Non-pigmented ciliary epithelial cell (primary cell): ENCODE measurements at places on chromosomes 12 and 14.

DNA sequence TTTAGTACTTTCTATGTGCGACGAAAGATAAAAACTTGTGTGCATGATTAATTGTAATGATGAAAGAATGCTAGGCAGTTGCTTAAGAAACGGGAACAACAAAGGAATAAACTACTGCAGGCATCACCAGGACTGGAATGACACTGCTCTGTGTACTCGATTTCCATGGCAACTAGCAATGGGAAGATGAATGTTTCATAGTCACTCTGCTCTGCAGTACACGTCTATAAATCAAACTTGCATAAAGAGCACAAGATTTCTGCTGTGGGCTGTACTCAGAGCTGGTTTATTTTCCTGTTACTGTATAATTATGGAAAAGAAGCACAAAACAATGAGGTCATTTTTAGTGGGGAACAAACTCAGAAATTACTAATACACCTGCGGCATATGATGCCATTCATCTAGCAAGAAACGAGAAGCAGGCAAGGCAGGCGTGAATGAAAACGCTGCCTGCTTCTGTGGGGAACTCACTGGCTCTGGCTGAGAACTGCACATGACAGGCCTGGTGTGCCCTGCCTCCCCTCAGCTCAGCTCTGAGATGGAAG is 41.8 kb downstream of the EFCAB11 start:
- DNase-seq = peak; percentile 93

DNA sequence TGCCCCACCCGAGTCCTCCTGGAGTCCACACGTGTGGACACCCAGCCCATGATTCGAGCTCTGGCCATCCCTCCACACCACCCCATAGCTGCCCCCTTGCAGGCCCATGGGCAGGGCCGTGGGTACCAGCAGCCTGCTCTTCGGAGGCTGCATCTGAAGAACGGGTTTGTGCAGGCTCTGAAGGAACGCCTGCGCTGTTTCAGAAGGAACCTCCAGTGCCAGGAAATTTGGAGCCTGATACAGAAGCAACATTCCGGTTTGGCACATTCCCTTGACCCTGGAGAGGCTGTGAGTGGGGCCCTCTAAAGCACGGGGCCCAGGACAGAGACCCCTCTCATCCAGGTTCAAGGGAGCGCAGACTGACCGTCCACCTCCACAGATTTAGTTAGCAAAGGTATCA is 57.0 kb downstream of the ZNF664 start:
- DNase-seq = no peak

DNA sequence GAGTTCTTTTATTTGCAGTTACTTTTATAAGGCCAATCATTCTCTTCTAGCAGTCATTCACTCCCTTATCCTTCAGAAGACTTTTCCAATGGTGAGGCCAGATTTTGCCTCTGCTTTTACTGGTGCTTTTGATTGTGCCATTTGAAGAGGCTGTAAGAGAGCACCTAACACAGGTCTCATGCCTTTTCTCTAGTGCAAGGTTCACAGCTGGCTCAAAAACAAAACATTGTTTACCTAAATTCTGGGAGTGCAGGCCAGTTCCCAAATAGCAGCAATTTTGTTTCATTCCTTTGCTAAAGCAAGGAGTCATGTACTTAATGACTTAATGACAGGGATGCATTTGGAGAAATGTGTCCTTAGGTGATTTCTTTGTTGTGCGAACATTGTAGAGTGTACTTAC is 192.0 kb downstream of the SYT10 start:
- no peak for DNase-seq

DNA sequence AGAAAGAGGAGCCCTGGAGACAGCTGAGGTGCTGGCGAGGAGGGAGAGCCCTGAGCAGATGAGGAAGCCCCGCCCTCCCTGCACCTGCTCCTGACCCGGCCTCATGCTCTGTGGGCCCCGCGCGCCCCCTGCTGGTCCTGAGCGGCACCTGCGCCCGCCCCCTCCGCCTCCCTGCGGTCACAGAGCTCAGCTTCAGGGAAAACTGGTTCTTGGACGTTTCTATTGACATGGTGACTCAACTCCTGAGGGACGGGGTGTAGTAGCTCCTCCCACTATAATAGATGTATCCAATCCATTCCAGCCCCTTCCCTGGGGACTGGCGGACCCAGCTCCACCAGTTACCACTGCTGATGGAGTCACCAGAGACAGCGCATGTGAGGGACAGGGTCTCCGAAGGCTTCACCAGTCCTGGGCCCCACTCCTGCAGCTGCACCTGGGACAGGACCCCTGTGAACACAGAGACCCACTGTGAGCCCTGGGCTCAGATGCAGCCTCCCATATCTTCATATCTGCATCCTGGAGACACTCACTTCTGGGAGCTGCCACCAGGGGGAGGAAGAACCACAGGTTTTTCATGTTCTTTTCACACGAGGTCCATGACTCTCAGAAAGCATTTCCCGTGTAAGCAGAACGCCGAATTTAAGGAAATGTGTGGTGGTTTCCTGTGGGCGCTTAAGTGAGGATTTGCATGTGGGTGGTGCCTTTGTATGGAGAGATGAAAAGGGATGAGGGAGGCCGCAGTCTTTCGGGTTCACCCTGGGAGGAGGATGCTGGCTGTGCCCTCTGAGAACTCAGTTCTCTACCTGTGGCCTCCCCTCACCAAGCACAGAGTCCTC is 1346.4 kb downstream of the TMEM121 start:
- no peak for DNase-seq

- DNase-seq = no peak
These were observed 251.8 kb upstream of the CCDC196 start for GRCh38 chr14:66234411-66234810.

GRCh38 chr12:51196547-51196946 is 21.3 kb downstream of the POU6F1 start:
- no peak for DNase-seq

GRCh38 chr14:76772300-76773187 is 11.3 kb downstream of the VASH1 start:
- DNase-seq = no peak

DNA sequence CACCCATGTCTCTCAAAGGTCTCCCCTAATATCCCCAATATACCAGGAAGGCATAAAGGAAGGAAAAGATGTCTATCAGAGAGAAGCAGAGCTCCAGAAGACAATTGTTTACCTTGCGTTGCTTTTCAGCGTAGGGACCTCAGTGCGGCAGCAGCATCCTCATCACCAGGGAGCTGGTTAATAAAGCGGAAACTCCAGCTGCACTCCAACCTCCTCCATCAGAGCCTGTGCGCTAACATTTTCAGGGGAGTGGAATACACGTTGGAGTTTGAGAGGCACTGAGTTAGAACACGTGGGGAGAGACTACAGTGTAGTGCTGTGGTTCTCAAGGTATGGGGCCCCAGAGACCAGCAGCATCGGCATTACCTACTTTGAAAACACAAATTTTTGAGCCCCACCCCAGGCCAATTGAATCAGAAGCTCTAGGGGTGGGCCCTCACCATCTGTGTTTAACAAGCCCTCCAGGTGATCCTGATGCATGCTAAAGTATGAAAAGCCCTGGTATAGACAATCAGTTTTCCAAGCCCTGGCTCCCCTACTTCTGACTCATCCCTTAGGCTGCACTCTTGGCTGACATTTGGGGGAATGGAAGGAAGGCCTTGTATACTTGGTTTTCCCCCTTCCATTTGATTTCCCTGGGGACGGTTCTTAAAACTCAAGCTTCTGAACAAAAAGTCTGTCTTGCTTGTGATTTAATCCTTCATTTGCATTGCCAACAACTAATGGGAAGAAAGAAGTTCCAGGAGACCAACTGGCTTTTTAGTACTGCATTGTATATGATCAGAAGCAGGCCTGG is 419.0 kb upstream of the CCDC196 start:
- DNase-seq = no peak

DNA sequence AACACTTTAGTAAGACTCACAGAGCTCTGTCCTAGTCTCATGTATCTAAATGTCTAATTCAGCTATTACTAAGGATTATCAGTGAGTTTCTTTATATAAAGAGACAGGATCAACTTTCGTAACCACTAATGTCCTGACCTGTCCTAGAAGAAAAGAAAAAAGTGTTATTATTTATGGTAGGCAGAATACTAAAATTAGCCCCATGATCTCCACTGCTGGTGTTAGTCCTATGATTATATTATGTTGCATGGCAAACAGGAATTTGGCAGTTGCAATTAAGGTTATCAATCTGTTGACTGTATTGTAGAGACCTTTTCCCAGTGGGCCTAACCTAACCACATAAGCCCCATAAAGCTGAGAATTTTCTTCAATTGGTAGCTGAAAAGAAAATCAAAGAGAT is 132.9 kb upstream of the DIO2 start:
- DNase-seq = no peak
